Hematopoietic multipotent progenitor cell treated with erythropoietin and hydrocortisone succinate and interleukin-3 and kit ligand, for 6 days (in vitro differentiated cells): ENCODE measurements at places on chromosomes 5 and 9.

DNA sequence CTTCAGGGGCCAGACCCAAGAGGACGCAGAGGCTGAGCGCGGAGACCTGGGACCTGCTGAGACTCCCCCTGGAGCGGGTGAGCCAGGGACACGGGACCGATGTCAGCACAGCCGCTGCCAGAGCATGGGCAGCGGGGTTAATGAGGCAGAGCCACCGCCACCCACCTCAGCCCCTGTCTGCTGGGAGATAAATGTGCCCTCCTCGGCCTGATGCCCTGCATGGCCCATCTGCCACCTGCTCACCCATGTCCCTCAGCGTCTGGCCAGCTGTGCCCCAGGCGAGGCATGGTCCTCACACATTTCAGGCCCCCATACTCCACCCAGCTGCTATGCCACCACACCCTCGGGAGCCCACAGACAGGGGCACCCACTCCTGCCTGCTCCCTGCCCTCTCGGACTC, 14.9 kb downstream of the DNLZ start:
- no peak for DNase-seq

DNA sequence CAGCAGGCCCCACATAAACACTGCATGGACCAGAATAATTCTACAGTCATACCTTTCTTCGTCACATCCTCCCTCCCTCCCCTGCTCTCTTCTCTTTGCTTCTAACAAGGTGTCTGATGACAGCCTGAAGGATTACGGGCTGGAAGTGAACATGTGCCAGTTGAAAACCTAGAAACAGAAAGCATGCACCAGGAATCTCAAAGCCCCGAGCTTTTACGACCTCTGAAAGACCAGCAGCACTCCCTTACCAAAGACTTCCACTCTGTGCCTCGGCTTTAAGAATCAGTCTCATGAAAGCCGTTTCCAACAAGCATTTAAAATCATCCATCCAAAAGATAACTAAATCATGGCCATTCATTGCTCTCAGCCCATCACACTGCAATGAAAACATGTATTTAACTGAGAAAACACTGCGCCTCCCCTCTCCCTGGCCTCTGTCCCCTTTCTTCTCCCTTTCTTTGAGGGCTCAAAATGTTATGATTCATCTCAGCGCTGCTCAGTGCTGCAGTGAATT, 21.3 kb downstream of the MSX2 start:
- DNase-seq, result no peak

DNA sequence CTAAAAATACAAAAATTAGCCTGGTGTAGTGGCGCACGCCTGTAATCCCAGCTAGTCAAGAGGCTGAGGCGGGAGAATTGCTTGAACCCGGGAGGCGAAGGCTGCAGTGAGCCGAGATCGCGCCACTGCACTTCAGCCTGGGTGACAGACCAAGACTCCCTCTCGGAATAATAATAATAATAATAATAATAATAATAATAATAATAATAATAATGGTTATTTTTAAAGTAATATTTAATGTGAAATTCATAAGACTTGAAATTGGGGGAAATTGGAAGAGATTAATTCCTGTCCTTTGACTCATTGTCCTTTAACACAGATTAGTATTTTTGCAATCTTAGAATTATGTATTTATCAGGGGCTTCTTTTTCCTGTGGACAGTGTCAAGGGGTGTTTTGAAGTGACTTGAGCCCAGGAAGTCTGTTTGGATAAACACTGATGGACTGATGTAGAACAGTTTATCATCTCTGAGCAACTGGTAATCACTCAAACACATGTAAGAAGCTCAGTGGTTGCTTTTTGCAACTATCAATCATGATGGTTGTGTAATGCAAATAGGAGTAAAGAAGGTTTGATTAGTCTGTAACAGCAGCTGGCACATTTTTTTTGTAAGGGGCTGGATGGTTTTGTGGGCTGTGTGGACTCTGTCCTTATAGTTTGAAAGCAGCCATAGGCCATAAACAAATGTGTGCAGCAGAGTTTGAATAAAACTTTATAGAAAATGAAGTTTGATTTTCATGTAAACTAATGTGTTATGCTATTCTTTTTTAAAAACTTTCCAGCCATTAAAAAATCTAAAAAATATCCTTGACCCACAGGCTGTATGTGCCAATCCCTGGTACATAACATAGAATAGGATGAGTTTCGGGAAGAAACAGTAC, 93.5 kb downstream of the F2RL2 start:
- DNase-seq, result peak; percentile 65

- DNase-seq, result peak; percentile 63
These were observed 50.1 kb upstream of the SMAD5 start for GRCh38 chr5:136082390-136083193.

GRCh38 chr9:69078581-69078980, 43.0 kb downstream of the FXN start:
- DNase-seq, result no peak
